Stimulated activated CD4-positive, alpha-beta T cell treated with anti-CD3 and anti-CD28 coated beads, Interleukin-1b, Interleukin-23, amount 100 ng/mL, for 1 hour (primary cell): ENCODE measurements at places on chromosomes 6 and 20.

DNA sequence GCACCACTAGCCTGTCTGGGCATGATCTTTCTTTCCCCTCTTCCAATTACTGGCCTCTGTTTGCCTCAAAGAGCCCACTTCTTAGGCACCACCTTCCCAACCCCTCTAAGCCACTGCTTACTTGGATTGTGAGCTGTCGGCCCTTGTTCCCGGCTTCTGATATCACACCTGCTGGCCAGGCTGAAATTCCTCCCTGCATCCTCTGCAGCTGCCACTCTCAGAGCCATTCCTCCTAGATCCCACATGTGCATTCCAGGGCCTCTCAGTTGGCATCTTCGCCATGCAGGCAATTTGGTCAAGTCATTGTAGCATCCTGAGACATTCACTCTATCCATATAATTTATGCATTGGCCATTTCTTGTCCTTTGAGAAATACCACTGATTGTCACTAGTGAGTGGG, 135.9 kb downstream of the OLIG3 start:
- no peak for DNase-seq

GRCh38 chr6:131819572-131820124, 11.8 kb downstream of the ENPP1 start:
- DNase-seq = no peak

- DNase-seq = no peak
These were observed 48.2 kb upstream of the TLDC2 start for GRCh38 chr20:36827541-36828279.

GRCh38 chr6:107656883-107657282, 167.0 kb downstream of the SOBP start:
- no peak for DNase-seq

DNA sequence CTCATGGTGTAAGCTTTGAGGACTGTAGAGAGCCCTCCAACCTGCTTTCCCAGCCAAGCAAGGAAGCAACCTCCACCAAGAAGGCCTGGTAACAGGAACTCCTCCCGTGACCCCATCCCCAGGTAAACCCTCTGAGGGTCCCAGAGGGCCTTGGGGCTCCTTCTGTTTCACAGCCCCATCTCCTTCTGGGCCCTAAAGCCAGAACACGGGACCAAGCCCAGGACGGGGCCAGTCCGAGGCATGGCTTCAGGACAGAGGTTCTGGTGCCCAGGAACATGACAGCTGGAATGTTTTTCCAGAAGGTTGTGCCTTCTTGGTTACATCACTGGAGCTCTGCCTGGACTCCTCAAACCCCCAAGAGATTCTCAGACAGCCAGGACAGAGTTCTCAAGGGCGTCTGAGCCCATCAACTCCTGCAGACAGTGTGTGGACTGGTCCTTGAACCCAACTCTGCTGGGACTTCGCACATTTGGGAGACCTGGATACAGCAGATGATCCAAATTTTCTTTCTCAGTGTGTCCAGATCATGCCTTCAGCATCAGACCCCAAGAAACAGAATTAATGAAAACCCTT, 43.1 kb downstream of the RRBP1 start:
- no peak for DNase-seq

- DNase-seq = no peak
These were observed 1.3 kb upstream of the LIME1 start for GRCh38 chr20:63734946-63735858.

GRCh38 chr6:499617-500016, 108.1 kb downstream of the IRF4 start:
- DNase-seq = no peak

DNA sequence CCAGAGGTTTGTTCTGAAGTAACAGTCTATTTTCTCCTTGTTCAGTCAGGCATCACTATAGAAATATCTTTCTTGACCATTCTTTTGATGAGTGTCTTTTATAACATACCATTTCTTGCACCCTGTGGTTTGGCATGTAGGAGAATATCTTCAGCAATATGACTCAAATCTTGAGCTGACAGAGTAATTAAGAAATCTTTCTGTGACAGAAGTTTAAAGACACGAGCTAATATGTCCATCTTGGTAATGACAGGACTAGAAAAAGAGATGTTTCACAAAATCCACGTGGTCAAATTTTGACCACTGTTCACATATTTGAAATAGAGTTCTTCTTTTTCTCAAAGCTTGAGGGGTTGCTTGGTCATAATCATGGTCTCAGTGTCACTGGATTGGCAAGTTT, 149.9 kb downstream of the MYB start:
- no peak for DNase-seq

- DNase-seq = no peak
These were observed 22.6 kb downstream of the MTHFD1L start for GRCh38 chr6:150887978-150888563.

DNA sequence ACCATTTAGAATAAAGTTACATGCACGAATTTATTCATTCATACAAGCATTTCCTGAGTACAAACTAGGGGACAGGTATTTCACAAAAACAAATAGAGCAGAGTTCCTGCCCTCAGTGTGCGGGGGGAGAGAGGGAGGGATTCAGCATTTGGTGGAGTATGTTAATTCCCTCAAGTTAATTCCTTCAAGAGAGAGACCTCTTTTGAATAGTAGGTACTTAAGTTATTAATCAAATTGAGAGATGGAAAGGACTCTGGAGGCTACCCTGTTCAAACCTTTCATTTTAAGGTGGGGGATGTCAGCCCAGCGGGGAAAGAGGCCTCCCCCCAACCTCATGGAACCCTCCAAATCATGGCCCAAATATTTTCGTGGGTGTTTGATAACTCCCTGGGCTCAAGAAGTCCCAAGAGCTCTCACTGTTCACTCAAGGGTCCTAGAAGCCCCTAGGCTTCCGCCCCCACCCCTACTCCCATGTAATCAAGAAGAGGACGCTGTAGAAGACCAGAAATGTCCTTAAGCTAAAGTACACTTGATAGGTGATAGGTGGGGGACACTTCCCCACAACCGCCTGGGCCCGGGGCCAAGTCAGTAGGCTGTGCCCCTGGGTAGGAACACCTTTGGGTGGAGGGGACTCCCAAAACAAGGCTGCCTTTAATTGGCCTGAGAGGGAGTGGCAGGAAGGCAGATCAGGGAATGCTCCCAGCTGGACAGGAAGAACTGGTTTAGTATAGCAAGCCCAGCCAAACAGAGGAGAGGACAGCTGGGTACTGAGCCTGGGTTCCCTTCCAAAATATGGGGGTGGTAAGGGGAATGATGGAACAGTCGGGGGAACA, 2.9 kb downstream of the SDC4 start:
- no peak for DNase-seq

DNA sequence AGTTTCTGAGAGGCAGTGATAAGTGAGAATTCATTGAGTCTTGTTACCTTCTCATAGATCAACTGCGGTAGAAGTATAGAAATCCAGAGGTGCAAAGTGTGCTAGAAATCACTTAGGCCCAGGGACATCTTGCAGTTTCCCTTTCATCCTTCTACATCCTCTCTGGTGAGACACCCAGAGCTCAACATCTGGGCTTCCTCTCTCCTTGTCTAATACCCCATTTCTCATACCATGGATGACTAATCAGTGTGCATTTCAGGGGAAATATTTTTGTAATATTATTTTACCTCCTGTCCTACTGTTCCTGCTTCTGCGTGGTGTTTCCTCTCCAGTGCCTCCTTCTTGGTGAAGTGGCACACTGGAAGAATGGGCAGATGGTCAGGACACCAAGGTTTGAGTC, 322.4 kb downstream of the TFAP2B start:
- no peak for DNase-seq

DNA sequence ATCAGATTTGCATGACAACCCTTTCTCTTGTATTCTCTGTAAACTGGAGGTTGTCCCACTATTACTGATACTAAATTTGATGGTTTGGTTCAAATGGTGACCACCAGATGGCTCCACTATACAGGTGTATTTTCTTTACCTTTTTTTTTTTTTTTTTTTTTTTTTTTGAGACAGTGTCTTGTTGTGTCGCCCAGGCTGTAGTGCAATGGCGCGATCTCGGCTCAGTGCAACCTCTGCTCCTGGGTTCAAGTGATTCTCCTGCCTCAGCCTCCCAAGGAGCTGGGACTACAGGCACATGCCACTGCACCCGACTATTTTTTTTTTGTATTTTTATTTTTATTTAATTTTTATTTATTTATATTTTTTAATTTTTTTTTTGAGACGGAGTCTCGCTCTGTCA, 6.6 kb upstream of the WTAP start:
- DNase-seq = no peak

DNA sequence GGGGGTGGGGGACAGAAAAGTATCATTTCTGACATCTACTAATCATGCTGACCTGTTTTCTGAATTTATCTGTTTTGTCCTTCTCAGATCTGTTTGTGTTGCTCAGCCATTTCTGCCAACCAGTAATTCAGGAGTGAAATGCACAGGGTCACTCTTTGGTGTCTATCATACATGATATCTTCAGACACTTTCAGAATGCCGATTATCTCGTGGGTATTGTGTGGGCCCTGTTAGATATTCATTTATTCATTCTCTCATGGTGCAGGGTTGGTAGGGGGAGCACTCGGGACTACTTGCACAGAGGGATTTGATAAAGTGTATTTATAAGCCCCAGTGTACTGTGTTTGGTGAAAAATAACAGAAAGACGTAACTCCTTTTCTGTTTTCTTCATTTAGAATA, 101.2 kb upstream of the CITED2 start:
- no peak for DNase-seq

GRCh38 chr20:62511300-62511914, 35.6 kb upstream of the GATA5 start:
- no peak for DNase-seq

GRCh38 chr20:62938105-62938888, at the start of gene GID8:
Gene GID8, plus strand, starts transcription at chr20:62938147. Its CDS starts 3,356 bp downstream, at chr20:62941503.
- no peak for DNase-seq

DNA sequence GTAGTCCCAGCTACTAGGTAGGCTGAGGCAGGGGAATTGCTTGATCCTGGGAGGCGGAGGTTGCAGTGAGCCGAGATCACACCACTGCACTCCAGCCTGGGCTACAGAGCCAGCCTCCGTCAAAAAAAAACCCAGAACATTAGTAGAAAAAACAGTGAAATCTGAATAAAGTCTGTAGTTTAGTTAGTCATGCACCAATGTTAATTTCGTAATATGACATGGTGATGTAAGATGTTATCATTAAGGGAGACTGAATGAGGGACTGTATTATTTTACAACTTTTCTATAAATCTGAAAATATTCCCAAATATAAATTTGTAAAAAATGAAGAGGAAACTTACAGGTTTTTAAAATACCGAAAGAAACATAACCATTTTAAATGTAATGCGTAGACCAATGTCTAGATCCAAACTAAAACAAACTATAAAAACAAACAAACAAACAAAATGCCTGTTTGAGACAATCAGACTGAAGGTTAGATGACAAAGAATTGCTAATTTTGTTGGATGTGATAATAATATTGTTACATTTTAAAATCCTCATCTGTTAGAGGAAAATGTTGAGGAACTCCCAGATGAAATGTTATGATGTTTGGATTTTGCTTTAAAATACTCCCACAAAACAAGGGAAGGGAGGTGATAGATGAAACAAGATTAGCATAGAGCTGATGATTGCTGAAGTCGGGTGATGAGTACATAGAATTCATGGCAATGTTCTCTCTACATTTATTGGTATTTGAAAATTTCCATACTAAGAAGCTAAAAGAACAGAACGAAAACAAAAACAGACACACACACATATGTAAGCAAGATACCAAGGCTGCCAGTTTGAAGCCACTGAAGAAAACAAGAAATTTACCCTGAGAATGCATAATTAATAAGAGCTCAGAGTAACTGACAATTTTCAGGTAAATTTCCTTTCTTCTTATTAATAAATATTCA, 1.8 kb downstream of the GSTA4 start:
- no peak for DNase-seq

- DNase-seq = no peak
These were observed 1.4 kb upstream of the TIAM2 start for GRCh38 chr6:154993710-154994109.

DNA sequence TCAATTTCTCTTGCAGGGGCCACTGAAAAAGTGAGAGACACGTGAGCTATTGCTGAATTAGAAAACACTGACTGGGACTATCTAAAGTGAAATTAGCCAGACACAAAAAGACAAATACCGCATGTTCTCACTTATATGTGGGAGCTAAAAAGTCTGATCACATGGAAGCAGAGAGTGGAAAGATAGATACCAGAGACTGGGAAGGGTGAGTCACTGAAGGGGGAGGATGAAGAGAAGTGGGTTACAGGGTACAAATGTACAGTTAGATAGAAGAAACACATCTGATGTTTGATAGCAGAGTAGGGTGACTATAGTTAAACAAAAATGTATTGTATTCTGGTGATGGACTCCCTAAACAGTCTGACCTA, 13.4 kb downstream of the CST3 start:
- DNase-seq = no peak

DNA sequence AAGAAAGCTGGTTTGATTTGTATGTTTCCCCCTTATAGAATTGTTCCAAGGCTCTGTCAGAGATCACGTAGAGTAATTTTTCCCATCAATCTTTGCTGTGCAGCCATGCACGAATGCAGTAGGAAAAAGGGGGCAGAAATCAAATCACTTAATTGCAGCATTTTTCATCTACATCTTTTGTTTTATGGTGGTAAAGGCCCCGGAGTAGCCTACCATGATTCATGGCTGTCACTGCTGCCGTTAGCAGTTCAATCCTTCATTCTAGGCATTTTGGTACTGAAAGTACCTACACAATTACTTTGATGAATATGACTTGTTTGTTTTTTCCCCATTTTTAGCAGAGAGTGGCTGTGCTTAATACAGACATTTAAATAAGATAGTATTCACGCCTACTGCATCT, 631.9 kb upstream of the MMS22L start:
- DNase-seq = no peak

DNA sequence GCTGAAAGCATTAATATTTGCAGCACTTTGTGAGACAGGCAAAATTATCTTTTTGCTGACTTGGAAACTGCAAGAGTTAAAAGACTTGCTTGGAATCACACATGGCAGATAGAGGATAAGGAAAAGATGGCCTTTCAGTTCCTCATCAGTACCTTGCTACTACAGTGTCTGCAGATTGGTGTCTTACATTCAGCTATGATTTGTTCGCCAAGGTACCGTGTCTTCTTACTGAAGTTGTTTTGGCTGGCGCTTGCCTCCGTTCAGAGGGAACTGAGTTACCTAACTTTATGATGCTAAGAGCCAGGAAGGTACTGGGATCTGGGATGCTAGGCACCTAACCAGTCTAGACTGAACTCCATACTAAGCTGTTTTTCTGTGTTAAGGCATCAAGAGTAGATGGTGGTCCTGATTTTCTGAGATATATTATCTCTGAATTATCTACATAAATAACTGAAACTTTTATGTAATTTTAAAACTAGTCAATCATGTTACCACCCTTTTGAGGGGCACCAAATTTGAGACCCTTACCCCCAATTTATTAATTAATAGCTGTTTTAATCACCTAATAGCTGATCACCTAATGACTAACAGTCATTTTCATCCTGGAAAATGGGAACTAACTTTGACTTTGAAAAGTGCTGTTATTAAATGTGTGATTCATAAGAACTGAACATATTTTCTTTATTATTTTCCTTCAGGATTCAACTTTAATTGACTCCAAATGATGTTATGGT, 2.5 kb downstream of the WTAP start:
- DNase-seq = no peak

- DNase-seq = no peak
These were observed 125.4 kb downstream of the SH3BGRL2 start for GRCh38 chr6:79756496-79756895.

- DNase-seq = no peak
These were observed 1.9 kb upstream of the SLC24A3 start for GRCh38 chr20:19210391-19211155.
